Eye (tissue), 1 donor: ENCODE measurements at places on chromosomes 1 and 21.

GRCh38 chr1:97071173-97071572, 349.6 kb downstream of the PTBP2 start:
- no peak for DNase-seq

DNA sequence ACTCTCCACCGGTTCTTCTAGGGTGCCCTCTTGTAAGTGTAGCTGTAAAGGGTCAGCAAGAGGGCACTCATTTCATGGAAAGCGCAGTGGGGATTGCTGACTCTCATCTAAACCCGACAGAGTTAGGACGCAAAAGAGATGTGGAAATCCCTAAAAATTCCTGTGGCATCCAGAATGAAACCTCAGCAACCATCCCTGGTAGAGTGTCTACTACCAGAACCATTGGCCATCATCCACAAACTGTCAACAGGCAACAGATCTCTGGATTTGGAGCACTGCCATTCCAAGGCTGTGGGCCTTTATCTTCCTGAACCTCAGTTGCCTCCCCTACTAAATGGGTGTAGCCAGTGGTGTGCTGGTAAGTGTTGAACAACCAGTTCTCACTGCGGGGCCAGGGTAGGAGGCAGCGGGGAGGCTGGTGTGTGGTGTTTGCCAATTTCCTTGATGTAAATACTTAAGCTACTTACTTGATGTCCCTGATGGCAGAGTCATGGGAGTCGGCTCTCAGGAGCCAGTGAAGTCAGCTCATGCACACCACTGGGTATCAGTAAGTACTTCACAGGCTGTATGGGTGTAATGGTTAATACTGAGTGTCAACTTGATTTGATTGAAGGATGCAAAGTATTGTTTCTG, 195.8 kb downstream of the KAZN start:
- no peak for DNase-seq

DNA sequence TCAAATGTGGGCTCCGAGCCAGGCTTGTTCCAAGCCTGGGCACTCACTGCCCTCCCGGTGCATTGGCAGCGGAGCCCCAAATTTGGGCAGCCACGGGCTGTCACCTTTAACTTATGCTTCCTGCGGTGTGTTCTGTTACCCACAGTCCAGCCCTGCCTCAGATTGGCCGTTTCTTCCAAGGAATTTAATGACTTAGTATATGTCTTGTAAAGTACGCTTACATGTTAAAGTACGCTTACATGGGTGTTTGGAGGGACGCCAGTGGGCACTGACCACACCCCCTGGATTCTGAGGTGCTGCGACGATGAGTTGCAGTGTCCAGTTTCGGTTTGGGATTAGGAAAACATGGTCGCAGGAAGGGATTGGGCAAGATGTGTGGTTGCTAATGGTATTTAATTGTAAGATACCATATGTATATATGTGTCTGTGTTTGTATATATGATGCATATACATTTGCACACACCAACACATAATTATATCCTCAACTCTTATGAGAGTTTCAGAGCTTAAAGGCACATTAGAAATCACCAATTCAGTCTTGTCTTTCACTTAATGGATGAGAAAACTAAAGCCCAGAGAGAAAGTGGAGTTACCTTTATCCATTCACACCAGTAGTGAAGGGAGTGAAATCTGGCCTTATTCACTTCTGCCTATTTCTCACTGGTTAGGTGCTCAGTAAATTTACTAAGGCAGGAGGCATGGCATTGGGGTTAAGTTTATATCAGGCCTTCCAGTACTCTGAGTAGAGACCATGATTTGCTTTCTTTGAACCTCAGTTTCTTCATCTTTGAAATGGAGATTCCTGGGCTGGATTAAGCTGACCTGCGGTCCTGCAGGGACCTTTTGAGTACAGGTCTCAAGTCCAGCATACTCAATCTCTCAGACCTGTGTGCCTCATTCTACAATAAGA, 1.0 kb downstream of the SMYD2 start:
- DNase-seq: no peak

DNA sequence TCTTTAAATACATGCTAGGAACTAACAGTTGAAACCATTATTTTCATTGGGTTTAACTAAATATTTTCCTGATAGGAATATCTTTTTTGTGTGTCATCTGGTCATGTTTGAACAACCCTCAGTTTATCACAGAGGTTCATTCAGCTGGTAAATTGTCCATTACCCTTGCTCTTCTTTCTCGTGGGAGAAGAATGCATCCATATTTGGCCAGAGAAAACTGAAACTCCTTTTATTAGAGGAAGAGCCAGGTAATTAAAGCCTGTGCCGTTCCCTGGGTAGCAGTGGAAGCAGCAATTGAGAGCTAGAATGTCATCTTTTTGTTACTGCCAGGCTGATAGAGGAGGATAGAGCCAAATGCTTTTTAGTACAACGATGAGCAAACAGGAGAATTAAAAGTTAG, 587.2 kb upstream of the ZRANB2 start:
- no peak for DNase-seq

GRCh38 chr21:35053356-35054096, 4.4 kb upstream of the RUNX1 start:
- peak; percentile 39 for DNase-seq

DNA sequence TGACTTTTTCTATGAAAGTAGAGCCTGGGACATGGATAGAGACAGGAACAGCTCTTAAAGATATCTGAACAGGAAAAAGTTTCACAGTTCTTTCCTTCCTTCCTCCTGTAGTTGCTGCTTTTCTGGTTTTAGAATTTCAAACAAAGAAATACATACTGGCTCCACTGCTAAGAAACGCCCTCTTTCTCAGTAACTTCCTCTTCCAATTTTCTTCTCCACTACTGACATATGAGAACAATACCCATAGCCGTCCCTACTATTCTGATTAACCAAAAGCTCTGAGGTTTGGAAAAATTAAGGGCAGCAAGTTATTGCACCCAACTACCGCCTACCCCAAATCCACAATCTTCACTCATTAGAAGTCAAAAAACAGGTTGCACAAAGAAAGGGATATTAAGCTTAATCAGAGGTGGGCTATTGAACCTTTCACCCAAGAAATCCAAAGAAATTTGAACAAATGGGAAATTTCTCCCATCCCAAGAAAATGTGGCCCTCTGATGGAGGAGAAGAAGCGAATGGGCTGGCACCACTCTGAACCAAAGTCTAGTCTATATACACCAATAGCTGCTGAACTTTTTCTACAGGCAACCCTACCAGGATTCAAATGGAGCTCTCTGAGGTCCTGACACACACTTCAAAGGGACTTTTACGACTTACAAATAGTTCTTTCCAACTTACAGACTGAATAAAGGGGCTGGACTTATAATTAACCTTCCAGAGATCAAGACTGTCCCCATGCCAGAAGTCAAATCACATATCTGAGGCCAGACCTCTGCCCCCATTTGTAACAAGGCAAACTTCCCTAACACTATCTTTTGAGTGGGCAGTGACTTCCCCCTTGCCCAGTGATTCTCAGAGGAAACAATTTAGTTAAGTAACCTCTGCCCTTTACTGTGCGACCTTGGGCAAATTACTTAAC, 1.7 kb downstream of the WASF2 start:
- DNase-seq: peak; percentile 46

DNA sequence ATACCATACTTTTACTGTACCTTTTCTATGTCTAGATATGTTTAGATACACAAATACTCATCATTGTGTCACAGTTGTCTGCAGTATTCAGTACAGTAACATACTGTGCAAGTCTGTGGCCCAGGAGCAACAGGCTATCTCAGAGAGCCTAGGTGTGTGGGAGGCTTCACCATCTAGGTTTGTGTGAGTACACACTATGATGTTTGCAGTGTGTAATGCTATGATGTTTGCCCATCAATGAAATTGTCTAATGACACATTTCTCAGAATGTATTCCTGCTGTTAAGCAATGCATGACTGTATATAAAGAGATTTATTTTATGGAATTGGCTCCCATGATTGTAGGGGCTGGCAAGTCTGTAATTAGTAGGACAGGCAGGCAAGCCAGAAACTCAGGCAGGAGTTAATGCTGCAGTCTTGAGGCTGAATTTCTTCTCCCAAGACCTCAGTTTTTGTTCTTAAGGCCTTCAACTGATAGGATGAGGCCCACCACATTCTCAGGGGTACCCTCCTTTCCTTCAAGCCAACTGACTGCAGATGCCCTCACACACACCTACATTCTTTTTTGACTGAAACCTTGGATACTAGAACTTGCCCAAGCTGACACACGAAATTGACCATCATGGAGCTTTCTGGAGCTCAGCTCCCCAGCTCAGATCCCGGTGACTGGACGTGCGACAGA, 7.7 kb upstream of the AGTRAP start:
- DNase-seq: no peak
